ENCODE measurements at places on chromosomes 13 and 19.
A peak's percentile ranks its signal among the peaks of the same experiment; 100 is the strongest.

DNA sequence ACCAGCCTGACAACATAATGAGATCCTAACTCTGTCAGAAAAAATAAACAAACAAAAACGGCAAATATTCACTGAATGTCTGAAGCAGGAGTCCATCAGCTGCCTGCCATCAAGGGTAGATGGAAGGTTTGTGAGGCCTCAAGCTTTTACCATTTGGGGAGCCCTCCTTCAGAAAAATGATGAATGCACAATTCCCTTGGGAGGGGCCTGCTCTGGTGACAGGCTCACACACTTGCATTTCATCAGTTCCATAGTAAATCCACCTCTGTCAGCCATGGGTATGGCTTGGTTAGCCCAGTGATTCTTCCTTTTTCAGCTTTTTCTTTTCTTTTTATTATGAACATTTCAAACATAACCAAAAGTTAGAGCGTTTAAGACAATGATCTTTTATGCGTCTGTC, 26.3 kb upstream of the KATNAL1 start:
- DNase-seq: no peak

DNA sequence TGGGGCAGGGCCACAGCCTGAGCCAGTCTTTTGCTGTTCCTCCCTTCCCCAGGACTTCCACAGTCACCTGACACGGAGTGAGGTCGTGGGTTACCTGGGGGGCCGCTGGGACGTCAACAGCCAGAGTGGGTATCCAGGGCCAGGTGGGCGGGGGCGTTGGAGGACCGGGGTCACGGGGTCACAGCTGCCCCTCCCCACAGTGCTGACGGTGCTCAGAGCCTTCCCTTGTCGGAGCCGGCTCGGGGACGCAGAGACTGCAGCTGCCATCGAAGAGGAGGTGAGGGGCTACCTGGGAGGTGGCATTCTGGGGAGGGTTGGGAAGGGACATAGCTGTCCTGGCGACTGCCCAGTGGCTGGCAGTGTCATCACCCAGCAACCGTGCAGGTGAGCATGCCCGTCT, 11.5 kb downstream of the MPND start:
- no peak for DNase-seq

DNA sequence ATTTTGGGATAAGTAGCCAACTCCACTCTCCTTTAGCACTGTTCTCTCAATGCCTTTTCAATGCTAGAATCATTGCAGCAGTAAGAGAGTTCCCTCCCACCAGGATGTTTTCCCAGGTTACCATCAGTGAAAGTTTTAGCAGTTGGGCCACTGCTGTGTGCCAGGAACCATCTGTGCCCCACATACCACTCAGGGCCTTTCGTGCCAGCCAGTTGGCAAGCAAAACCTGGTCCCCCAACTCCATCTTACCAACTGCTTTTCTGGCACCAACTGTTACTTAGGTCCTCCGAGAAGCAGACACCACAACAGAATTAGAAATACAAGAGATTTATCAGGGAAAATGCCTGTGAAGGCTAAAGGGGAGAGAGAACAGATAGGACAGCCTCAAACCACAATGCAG, 533.4 kb upstream of the NBEA start:
- no peak for DNase-seq

GRCh38 chr13:55160867-55161266, 1979.9 kb upstream of the PRR20A start:
- DNase-seq: no peak

- no peak for DNase-seq
These were observed 17.1 kb upstream of the SHFL start for GRCh38 chr19:10069046-10069445.

- peak; percentile 76 for DNase-seq
These were observed 141.6 kb upstream of the RFC3 start for GRCh38 chr13:33676045-33676989.

DNA sequence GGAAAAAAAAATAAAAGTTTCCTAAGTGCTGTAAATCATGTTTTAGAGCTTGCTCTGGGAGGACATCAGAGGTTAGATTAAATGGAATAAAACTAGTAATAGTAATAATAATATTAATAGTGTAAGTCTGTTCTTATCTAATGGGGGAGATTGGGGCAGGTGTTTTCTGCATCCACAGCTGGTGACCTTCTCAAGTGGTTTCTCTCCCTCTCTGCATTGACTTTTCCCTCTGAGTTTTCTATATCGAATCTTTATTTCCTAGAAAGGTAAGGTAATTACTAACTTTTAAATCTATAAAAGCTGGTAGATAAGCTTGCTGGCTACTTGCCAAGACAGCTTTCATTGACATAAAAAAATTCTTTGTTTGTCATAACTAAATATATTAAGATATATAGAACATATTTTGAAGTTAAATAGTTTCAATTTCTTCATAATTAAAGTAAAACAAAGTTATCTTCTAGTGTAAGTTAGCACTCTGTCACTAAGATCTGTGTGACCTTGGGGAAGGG, 49.6 kb upstream of the DIAPH3 start:
- DNase-seq: no peak

All from GF-D8 (cell line).